ENCODE measurements at places on chromosomes 7 and 10.

DNA sequence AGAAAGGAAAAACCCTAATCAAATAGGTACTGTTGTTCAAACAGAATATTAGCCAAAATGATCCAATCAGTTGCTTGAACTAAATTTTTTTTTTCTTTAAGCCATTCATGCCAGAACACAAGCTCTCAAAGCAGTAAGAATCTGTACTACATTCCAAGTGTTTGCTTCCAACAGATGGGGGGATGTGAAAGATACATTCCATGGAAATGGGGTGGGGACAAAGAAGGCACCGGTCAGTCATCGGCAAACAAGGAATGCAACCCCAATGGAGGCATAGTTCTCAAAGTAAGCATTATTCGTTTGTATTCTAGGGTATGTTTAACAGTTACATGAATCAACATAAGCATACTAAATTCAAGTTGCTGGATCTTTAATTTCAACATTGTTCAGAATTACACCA lies 32.5 kb downstream of the C10orf143 start:
- no peak for DNase-seq

GRCh38 chr7:106848049-106848448 lies 17.0 kb upstream of the PIK3CG start:
- DNase-seq = no peak

GRCh38 chr10:78830976-78831375 lies 237.8 kb upstream of the ZMIZ1 start:
- no peak for DNase-seq

DNA sequence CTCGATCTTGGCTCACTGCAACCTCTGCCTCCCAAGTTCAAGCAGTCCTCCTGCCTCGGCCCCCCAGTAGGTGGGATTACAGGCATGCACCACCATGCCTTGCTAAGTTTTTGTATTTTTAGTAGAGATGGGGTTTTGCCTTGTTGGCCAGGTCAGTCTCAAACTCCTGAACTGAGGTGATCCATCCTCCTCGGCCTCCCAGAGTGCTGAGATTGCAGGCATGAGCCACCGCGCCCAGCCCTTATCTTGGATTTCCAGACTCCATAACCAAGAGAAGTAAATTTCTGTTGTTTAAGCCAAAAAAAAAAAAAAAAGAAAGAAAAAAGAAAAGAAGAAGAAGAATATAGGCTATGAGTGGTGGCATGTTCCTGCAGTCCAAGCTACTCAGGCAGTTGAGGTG lies 53.3 kb upstream of the RABGEF1 start:
- DNase-seq = no peak

DNA sequence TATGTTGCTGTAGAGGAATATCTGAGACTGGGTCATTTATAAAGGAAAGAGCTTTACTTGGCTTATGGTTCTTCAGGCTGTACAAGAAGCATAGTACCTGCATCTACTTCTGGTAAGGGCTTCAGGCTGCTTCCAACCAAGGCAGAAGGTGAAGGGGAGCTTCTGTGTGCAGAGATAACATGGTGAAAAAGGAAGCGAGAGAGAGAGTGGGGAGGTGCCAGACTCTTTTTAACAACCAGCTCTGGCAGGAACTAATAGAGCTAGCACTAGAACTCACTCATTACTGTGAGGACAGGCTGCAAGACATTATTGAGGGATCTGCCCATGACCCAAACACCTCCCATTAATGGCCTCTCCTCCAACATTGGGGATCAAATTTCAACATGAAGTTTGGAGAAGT lies 94.5 kb downstream of the KIF20B start:
- DNase-seq = no peak

DNA sequence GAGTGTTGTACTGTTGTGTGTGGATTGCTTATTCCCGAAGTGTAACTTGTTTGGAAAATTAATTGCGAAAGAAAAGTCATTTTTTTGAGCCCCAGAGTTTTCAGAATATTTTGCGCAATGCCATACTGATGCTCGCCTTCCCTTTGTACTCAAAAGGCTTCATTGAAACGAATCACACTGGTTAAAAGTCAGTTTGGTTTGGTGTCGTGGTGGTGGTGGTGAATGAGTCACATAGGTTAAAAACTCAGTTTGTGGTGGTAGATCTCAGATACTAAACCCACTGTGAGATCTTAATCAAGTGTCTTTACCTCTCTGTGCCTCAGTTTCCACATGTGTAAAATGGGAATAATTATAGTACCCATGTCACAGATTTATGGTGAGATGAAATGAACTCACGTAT lies 61.1 kb upstream of the IL6 start:
- no peak for DNase-seq

DNA sequence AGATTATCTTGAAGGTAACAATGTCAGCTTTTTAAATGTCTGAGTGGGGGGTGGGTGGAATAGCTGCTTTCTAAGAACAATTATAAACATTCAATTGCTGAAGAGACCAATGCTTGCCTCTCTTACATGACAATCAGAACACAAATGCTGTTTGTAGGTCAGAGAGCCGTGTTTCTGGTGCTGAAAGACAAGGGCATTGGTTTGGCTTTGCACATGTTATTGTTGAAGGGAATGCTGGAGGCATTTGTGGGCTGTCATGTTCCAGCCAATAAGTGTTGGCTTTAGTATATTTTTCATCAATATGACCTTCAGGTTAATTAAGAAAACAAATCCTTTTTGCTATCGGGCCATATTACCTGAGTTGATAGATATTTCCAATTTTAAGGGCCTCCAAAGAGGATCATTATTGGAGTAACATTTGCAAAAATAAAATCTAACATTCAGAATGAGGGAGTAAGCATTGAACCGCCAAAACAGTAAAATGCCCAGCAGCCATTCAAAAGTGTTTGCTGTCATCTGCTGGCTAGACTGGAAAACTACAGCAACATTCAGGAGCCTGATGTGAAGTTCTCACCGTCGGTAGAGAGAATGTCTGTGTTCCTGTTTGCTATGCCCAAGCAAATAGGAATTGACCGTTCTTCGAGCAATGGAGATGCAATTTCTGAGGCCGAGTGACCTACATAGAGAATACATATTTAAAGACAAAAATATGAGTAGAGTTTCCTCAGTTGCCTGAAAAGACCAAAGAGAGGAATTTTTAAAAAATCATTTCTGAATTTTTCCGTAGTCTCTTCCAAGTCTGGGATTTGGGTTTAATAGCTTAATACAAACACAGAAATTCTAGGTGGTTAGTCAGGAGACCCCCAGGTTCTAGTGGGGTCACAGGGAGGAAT lies 118.9 kb downstream of the APBB1IP start:
- peak; percentile 66 for DNase-seq

- no peak for DNase-seq
Measured at GRCh38 chr10:25288181-25288580, 113.4 kb downstream of the GPR158 start.

DNA sequence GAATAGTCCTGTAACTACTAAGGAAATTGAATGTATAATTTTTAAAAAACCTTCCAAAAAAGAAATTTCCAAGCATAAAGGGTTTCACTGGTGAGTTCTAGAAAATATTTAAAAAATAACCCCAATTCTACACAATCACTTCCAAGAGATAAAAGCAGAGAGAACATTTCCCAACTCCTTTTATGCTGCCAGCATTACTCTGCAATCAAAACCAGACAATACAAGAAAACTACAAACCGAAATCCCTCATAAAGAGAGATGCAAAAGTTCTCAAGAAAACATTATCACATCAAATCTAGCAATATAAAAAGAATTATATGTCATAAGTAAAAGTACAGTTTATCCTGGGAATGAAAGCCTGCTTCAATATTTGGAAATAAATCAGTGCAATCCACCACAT lies 84.8 kb downstream of the OAT start:
- DNase-seq = no peak

GRCh38 chr10:71547876-71548846 lies 151.4 kb downstream of the CDH23 start:
- DNase-seq = no peak

- DNase-seq = no peak
Measured at GRCh38 chr7:32395168-32395567, 95.0 kb downstream of the LSM5 start.

- DNase-seq = no peak
Measured at GRCh38 chr7:81484261-81484660, 285.6 kb downstream of the HGF start.

DNA sequence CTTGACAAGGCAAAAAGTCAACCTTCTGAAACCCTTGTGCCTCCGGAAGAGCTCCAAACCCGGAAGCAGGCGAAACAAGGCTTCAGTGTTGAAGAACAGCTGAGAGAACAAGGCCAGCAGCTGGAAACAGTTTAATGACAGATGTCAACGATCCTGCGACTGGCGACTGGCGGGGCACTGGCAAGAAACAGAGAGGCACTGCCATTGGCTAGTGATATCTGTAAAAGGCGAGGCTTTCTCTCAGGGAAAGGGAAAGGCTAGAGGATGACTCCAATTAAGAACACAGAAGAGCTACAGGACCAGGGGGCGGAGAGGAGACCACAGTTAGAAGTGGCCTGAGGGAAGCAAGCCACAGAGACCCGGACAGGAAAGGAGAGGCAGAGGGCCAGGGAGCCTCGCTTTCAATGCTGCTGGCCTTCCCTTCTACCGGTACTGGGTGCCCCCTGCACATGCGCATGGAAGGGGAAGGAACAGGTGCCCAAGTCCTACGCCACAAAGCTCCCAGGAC lies 19.4 kb downstream of the ITGB1 start:
- no peak for DNase-seq

DNA sequence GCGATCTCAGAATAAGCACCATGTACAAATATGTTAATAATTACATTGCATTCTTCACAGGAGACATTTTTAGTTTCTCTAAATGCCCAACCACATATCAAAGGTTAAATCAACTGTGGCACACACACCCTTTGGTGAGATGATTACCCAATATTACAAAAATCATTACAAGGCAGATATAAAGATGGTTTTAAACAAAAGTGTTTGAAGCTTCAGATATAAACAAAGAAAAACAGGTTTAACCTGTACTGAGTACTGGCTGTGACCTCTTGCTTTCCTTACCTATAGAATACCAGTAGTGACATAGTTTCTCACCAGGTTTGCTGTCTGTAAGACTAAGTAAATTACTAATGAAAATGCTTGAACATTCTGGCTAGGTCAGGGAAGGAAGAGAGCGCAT lies 360.0 kb upstream of the IGFBP3 start:
- DNase-seq = no peak

DNA sequence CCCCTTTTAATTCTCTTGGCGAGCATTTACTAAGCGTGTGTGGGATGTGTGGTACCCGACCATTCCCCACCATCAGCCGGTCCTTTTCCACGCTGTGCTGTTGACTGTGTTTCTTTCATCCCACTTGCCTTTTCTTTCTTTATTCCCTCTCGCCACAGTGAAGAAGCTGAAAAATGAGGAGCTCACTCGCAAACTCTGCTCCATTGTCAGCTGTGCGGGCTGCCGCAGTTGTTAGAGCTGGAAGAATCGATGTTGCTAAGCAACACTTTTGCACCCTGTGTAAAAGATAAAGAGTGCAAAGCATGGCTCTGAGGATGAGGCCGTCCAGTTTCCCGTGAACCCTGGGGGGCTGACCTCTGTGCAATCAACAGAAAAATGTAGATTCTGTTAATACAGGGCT lies 203.1 kb upstream of the NEBL start:
- no peak for DNase-seq

DNA sequence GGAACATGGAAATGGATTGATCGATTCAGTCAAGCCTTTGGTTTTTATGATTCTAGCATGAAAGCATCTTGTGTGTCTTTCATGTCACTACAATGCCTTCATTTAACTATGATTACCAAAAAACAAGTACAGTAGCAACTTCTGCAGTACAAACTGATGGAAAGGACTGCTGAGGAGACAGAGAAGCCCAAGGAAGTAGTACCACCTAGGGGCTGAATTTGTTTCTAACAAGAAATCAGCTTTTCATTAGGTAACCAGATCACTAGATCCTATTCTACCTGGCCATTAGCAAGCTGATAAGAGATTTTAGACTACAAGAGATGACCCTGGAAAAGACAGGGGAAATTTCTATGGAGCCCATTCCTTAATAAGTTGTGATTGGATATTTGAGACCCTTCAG lies 3.2 kb upstream of the IFIT1 start:
- DNase-seq = no peak

Data from germinal center (tissue), 1 donor.